ENCODE measurements at places on chromosomes 5 and 9.

- no peak for DNase-seq
Measured at GRCh38 chr9:28378231-28378630, 805.0 kb upstream of the C9orf72 start.

GRCh38 chr5:150458802-150459557 lies 9.4 kb upstream of the RPS14 start:
- peak; percentile 61 for DNase-seq

- DNase-seq, result no peak
Measured at GRCh38 chr9:82665324-82665723, 397.6 kb downstream of the RASEF start.

GRCh38 chr9:89388084-89388867 lies 70.0 kb downstream of the SECISBP2 start:
- no peak for DNase-seq

DNA sequence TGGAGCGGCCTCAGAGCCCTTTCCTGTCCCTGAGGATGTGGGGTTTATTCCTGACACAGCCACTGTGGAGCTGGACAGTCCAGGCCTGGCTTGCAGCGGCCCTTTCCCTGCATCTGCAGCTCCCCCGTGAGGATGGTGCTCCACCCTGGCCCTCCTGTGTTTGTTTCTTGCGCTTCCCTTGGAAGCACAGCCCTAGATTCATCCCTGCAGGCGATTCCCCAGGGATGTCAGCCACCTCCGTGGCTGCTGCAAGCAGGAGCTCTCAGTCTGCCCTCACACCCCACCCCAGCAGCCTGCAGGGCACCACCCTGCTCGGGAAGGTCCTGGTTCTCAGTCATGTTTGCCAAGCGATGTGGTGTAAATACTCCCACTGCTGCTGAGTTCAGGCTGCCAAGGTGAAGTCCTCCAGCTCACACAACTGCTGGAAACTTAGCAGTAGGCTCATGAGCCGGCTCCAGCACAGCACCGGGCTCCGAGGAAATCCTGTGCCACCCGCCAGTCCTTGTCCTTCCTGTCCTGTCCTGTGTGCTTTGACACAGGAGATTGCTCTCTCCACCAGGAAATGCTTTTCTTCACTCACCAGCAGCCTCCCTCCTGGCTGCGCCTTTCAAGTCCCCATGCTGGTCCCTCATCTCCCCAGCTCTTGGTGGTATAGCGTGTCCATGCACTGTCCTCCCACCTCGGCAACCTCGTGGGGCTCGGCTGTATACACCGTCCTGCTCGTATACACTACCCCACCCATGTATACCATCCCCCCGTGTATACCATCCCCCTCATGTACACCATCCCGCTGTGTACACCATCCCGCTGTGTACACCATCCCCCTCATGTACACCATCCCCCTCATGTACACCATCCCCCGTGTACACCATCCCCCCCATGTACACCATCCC lies 16.2 kb downstream of the ROPN1L start:
- DNase-seq, result no peak

DNA sequence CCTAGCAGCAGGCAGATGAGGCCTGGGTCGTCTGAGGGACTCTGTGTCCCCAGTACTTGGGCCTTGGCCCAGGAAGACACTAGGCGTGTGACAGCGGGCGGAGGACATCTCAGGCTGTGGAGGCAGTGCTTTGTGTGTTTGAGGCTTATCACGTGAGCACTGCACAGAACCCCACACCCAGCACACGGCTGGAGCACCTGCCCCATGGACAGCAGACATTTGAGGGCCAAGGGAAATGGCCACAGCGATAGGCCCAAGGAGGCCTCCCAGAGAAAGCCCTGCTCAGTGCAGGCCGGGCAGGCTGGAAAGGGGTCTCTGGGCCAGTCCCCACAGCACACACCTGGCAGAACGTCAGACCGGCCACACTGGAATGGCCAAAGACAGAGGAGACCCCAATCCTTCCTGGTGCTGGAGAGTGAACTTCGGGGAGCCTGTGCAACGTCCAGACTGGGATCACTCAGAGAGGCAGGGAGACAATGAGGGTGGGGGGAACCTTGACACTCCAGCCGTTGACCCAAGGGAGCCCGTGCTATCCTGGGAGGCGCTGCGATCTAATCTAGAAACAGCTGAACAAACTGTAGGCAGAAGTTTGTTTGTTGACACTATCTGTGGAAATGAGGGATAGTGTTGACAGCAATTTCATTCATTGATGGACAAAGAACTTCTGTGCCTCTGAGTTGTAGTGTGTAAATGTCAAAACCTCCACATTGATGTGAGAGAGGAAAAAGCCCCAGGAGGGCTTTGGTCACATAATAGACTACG lies 19.6 kb upstream of the FLT4 start:
- no peak for DNase-seq
